ENCODE measurements at places on chromosomes 7 and 10.

DNA sequence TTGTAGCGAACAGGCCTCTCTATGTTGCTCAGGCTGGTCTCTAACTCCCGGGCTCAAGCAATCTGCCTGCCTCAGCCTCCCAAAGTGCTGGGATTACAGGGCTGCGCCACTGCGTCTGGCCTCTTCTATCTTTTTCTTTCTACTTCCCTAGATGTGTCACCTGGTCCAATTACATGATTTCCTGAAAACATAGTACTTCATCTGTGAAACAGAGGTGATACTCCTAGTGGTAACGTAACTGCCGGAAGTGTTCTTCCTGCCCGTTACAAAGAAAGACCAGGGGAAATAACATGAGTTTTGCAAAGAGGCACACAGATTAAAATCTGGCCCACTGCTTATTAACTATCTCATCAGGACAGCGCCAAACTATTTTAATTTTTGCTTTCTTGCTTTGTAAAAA, 18.4 kb upstream of the HGF start:
- DNase-seq, result no peak

- DNase-seq, result no peak
Observed at GRCh38 chr7:49030221-49030620, 105.9 kb downstream of the CDC14C start.

GRCh38 chr10:80196270-80196949, 8.9 kb downstream of the ANXA11 start:
- DNase-seq, result peak; percentile 81

- DNase-seq, result no peak
Observed at GRCh38 chr10:129848696-129849451, 115.2 kb downstream of the EBF3 start.

GRCh38 chr7:129740574-129741410, 129.3 kb downstream of the NRF1 start:
- DNase-seq, result no peak

DNA sequence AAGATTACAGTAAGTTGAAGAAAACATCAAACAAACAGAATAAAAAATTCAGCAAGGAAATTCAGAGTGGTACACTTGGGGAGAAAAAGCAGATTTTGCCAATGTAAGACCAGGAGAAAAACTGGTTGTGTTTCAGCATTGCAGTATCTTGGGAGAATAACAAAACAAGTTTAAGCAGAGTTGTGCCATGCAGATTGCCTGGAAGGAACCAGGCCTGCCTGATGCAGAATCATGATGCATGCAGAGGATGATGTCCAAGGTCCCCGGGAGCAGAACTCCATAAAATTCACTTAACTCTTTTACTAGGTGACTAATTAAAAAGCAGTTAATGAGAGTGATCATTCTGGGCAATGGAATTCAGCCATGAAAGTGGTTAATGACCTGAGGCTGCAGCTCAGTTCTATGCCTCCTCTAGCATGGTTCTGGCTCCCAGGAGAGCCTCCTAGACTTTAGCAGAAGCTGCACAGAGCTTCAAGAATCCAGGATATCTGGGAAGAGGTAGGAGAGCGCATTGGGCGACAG, 379.7 kb upstream of the C7orf33 start:
- DNase-seq, result no peak

GRCh38 chr10:92238054-92238585, 52.8 kb downstream of the CPEB3 start:
- no peak for DNase-seq

DNA sequence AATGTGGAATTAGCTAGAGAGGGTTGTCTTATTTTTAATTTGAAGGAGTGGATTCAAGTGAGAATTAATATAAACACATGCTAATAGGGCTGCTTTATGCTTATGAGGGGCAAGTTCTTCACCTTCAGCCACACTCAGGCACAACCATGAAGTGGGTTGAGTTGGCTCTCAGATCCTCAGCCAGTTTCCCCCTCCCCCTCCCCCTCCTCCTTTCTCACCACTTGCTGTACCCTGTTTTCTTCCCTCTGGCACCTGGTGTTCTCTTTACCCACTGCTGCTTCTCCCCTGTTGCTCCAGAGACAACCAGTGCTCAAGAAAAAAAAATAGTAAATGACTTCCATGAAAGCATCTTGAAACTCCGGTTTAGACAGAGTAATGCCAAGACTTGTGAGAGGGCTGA, 1083.3 kb downstream of the CNTNAP2 start:
- no peak for DNase-seq

DNA sequence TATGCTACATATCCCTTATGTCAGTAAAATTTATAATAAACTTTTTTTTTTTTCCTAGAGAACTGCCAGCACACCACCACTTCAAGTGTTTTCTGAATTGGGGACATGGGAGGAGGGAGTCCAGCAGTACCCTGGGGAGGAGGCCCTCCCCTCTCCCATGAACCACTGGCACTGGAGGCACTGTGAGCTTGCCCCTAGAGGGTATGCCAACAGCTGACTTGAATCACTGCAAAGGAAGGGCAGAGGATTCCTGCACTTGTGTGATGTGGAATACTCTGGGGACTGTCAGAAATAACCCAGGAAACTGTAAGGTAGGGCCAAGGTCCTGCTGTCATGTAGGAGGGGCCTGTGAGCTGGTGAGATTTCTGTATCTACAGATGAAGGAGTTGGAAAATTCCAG, 8.5 kb upstream of the ARMS2 start:
- no peak for DNase-seq

GRCh38 chr10:76675951-76676587, 961.5 kb downstream of the KCNMA1 start:
- DNase-seq, result no peak

GRCh38 chr7:6636741-6637543, at the start of gene ZNF316:
Gene ZNF316 (plus strand): TSS chr7:6637318. CDS start chr7:6642410, 5,092 bp downstream.
- peak; percentile 72 for DNase-seq

- DNase-seq, result no peak
Observed at GRCh38 chr10:4865945-4866661, 40.1 kb downstream of the AKR1E2 start.

GRCh38 chr7:8305625-8306388, 43.8 kb upstream of the ICA1 start:
- DNase-seq, result no peak

DNA sequence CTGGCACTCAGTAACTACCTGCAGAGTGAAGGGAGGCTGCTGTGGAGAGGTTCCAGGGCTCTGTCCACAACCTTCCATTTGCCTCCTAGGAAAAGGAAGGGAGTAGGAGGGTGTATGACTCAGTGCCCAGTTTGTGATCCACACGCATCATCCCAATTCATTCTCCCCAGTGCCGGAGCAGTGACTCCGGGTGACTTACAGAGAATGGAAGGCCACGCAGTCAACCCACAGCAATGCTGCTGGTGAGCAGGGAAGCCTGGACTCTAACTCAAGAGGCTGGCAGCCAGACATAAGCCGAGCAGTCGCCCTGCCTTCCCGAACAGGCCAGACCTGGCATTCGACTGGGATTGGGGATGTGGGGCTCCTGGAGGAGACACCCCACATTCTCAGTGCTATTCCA, 139.9 kb downstream of the SH3PXD2A start:
- no peak for DNase-seq

- no peak for DNase-seq
Observed at GRCh38 chr10:20372748-20373147, 524.4 kb downstream of the NEBL start.
